Activated naive CD8-positive, alpha-beta T cell treated with anti-CD3 and anti-CD28 coated beads, Interleukin-2, amount 10 ng/mL, durations not matched to agents 7 days and 5 days (primary cell): ENCODE measurements at places on chromosomes 1 and 21.

GRCh38 chr1:185880779-185881333, 146.7 kb downstream of the HMCN1 start:
- no peak for DNase-seq

- no peak for DNase-seq
These were observed 41.2 kb downstream of the GADD45A start for GRCh38 chr1:67726224-67726623.

DNA sequence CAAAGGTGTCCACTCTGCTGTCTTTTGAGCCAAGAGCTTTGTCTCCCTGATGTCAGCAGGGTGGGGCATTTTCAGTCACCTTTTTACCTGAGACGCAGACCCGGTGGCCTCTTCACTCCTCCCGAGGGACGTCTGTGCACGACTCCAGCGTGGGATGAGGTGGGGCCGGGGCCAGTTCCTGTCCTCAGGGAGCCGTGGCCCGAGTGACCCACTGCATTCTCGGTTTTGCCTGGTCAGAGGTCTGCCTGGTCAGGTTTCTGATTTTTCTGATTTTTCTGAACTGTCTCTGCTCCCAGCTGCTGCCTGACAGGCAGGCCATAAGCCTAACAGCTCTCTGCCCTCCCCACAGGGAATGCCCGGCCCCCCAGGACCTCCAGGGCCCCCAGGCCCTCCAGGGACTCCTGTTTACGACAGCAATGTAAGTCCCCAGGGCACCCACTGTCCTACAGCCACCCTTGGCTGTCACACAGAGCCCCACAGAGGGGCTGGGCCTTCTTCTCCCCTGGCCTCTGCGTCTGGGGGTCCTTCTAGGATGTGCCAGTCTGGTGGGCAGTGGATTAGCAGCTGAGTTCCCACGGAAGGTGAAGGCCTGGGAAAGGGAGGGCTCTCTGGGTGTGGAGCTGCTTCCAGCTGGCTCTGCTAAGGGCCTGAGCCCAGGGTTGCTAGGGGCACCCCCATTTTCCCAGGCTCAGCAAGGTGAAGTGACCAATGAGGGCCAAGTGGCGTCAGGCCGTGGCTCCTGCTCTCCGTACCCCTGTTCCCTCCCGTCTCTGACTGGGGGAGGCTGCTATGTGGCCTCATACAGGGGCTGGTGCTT, 45.9 kb downstream of the SLC19A1 start:
- DNase-seq, result no peak

- DNase-seq, result no peak
These were observed 7.1 kb downstream of the FOXO6 start for GRCh38 chr1:41368366-41368765.

DNA sequence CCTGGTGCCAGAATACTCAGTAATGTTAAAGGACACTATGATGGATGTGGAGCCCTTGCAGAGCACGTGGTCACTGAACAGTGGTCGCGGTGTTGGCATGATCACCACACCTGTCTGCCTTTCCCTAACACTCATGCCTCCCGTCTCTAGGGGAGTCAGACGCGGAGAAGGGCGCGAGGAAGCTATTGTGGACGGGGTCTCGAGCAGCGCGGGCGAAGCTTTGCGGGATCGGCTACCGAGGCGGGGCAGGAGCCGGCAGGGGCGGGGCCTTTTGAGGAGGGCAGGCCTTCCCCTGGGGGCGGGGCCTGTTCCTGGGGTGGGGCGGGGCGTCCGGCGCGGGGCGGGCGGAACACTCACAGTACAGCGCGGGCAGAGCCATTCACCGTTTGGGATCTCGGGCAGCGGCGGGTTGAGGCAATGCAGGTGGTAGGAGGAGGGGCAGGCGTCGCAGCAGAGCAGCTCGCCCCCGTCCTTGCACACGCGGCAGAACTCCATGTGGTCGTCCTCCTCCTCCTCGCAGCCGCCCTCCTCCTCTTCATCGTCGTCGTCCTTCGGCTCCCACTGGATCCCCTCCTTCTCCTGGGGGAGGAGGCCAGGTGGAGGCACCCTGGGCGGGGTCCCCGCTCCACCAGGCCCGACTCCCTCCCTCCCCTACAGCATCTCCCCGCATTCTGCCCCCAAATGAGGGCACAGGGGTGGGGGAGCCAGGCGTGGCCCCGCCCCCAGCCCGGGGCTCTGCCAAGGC, 31.5 kb downstream of the CHD5 start:
- DNase-seq, result peak; percentile 77

GRCh38 chr1:54287176-54287650, 87.2 kb downstream of the MRPL37 start:
- DNase-seq, result peak; percentile 82

DNA sequence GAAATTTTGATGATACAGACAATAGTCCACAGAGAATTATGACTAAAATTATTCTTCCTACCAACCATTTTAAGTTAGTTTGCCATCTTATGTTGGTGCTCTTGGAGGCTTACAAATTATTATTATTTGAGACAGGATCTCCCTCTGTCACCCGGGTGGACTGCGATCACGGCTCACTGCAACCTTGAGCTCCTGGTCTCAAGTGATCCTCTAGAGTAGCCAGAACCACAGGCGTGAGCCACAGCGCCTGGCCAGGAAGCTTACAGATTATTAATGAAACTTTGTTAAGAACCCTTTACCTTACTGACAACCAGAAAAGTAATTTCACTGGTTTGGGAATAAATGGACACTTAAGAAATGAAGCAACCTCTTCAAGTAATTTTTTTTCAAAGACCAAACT, 8.0 kb upstream of the DNAJB4 start:
- DNase-seq, result no peak

GRCh38 chr1:206883160-206883559, 14.1 kb upstream of the IL24 start:
- no peak for DNase-seq

- DNase-seq, result no peak
These were observed 140.5 kb downstream of the SLC44A5 start for GRCh38 chr1:75470448-75470847.

- no peak for DNase-seq
These were observed 295.4 kb upstream of the DAB1 start for GRCh38 chr1:57719274-57719673.

- no peak for DNase-seq
These were observed 1.0 kb downstream of the RAB7B start for GRCh38 chr1:206002160-206002559.

GRCh38 chr1:81377406-81377805, 423.3 kb upstream of the ADGRL2 start:
- DNase-seq, result no peak

DNA sequence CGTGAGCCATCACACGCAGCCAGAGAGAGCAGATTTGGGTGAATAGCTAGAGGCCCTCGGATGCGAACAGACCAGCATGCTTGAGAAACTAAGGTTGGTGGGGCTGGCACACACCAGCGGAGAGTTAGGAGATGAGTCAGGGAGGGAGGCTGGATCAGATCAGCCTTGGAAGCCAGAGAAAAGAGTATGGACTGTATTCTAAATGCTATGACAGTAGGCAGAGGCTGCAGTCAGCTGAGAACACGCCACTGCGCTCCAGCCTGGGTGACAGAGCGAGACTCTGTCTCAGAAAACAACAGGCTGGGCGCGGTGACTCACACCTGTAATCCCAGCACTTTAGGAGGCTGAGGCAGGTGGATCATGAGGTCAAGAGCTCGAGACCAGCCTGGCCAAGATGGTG, 4.0 kb upstream of the PLEKHM2 start:
- DNase-seq, result no peak

GRCh38 chr1:224427346-224427745, 7.3 kb downstream of the WDR26 start:
- DNase-seq, result no peak

GRCh38 chr1:84103197-84103992, 40.7 kb upstream of the PRKACB start:
- no peak for DNase-seq

DNA sequence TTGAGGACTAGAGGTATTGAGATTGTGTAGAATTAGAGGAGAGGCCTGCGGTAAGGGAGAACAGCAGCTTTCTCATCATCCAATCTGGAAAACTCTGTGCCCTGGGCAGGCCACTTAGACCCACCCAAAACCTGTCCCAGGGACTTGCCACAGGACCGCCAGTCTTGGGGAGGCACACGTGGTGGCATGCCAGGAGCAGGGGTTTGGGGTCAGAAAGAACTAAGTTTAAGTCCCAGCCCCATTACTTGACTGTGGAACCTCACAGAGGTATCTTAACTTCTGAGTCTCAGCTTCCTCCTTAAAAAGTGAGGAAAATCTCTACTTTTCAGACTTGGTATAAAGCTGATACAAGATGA, 356.6 kb downstream of the HHAT start:
- no peak for DNase-seq

DNA sequence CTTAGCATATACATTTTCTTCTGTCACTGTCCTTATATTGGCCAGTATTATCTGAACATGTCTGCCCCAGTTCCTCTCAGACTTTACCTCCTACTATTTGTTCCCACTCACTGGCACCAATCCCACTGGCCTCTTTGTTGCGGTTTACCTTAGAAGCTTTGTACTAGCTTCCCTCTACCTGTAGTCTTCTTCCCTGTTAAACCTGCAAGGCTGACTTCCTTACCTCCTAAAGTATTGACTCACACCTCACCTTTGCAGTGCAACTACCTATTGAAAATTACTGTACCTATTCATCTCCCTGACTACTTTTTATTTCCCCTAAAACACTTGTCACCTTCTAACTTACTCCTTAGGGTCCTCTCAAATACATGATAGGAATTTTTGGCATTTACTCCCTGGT, 111.1 kb downstream of the CLEC20A start:
- DNase-seq, result no peak

GRCh38 chr1:145918992-145919939, 749 bp upstream of the PEX11B start:
- DNase-seq, result peak; percentile 52

GRCh38 chr1:221788466-221788865, 46.6 kb upstream of the DUSP10 start:
- no peak for DNase-seq

- DNase-seq, result no peak
These were observed 142.0 kb downstream of the POU2F1 start for GRCh38 chr1:167362638-167363037.

- DNase-seq, result no peak
These were observed 633.7 kb downstream of the USP25 start for GRCh38 chr21:16363518-16363917.

GRCh38 chr1:221667504-221667903, 74.4 kb downstream of the DUSP10 start:
- no peak for DNase-seq

- DNase-seq, result peak; percentile 69
These were observed 5.1 kb downstream of the TMEM201 start for GRCh38 chr1:9593492-9594465.

DNA sequence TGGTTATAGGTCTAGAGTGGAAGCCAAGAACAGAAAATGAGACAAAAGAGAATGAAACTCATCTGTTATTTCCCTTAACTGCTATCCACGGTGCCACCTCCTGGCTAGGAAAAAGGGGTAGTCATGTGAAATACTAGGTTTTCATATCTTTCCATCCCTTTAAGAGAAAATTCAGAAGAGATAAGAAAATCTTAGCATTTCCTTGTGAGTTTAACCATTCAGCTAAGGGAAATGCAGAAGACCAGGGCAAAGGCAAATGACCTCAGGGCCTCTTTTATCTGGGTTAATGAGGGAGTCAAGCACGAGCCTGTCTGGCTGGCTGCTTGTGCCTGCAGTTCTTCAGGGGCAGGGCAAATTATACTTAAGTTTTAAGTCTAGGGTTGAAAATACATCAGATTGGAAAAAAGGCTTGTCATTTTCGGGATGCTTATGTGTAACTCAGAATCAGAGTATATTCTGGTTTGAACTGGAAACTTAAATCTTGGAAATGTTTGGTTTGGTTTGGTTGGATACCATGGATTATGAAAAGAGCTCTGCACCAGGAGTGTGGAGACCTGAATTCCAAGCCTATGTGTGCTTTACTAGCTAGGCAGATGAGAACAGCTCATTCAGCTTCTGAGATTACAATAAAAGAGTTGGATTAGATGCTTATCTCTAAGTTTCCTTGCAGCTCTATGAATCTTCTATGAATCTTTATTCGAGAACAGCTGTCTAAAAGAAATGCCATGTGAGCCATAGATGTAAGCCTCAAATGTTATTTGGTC, 19.9 kb downstream of the NIBAN1 start:
- no peak for DNase-seq

DNA sequence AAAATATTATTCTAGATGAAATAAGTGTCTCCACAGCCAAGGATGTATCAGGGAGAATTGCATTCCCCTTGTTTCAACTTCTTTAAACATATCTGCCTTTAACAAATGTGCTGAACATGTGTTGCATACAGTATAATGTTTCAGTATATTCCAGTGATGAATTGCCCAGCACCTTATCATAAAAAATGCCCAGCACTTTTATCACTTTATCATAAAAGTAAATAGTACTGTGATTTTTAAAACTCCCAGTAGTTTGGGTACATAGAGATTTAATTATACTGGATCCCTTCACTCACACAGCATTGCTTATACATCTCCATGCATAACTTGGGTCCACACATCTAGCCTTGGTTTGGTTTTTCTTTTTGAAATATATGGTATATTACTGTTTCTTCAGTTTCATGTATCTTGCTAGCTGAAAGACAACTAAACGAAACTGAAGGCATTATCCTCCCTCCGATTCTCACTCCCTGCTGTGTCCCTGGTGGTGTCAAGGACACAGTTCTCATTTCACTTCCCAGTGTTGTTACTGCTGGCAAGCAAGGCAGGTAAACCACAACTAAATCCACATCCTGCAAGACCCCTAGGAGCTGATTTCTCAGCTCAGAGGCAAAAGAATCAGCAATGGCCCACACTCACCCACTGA, 118.2 kb upstream of the SLC44A3 start:
- DNase-seq, result no peak

- peak; percentile 4 for DNase-seq
These were observed 25.0 kb downstream of the AGPAT3 start for GRCh38 chr21:43890042-43890441.

- DNase-seq, result no peak
These were observed 17.8 kb downstream of the IFNLR1 start for GRCh38 chr1:24169286-24169685.

GRCh38 chr1:23389837-23390321, 20.2 kb upstream of the ZNF436 start:
- no peak for DNase-seq

DNA sequence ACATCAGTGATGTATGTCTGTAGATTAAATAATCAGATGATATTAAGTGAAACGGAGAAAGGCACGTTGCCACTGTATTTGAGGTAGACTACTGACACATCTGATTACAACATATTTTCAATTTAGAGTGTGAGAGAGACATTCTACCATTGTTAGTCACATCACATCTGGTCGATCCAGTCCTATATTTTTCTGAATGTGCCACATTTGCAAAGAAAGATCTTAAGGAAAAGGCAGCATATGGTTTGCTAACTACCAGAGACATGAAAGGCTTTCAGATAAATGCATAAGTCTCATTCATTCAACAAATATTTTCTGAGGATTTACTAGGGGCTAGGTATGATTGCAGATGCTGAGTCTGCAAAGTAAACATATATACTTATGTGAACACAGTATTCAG, 114.3 kb upstream of the RUNX1 start:
- no peak for DNase-seq

GRCh38 chr1:222028116-222028515, 286.2 kb upstream of the DUSP10 start:
- no peak for DNase-seq

- DNase-seq, result no peak
These were observed 484.1 kb upstream of the VAMP3 start for GRCh38 chr1:7287013-7287412.

GRCh38 chr1:170240409-170240808, 94.7 kb downstream of the NTMT2 start:
- DNase-seq, result no peak

- DNase-seq, result no peak
These were observed 216.9 kb downstream of the APP start for GRCh38 chr21:25953659-25954058.
